ENCODE measurements at places on chromosomes 3 and 15.
A peak's percentile ranks its signal among the peaks of the same experiment; 100 is the strongest.

DNA sequence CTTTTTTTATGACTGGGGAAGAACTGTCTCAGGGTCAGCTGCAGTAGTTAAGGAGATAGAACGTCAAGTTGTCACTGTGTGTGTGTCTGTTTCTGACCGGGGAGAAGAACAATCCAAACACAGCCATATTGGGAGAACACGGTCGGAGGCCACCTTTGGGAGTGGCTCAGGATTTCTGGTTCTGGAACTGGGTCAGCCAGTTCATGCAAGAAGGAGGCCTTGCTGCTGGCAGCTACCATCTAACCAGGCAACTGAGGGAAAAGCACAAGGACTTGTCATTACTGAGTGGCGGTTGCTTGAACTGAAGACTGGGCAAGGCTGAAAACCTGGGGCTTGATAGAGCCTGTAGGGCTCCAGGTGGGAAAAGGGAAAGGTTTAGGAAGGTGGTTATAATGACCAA is 24.6 kb downstream of the GLDN start:
- no peak for DNase-seq

GRCh38 chr3:185270956-185271332 is 17.1 kb upstream of the EHHADH start:
- no peak for DNase-seq

DNA sequence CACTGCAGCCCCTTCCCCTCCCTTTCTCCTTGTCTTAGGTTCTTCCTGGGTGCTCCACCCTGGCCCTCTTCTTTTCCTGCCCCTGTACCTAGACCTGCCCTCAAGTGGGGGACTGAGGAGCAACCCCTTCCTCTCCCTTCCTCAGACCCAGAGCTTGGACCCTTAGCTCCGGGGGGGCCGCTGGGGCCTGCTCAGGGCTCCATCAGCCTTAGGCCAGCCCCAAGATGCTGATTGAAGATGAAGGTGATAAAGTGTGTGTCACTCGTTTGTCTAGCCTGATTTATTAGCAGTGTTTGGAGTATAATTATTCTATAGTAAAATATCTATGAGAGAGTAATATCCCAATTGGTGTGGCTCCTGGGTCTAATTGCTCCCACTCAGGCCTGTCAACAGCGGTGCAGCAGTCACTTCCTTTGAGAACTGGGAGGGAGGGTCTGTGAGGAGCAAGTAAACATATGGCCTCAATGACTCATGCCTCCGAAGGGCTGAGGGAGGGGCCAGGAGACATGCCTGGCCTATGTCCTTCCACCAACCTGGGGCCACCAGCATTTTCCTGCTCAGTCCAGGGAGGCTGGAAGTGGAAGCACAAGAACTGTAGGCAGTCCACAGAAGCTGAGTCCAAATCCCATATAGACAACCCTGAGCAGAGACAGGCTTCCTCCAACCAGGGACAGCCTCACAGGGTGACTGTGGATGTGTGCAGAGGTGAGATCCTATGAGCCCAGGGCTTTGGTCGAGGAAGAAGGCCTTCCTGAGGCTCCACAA is 123.2 kb downstream of the DNAJB8 start:
- no peak for DNase-seq

DNA sequence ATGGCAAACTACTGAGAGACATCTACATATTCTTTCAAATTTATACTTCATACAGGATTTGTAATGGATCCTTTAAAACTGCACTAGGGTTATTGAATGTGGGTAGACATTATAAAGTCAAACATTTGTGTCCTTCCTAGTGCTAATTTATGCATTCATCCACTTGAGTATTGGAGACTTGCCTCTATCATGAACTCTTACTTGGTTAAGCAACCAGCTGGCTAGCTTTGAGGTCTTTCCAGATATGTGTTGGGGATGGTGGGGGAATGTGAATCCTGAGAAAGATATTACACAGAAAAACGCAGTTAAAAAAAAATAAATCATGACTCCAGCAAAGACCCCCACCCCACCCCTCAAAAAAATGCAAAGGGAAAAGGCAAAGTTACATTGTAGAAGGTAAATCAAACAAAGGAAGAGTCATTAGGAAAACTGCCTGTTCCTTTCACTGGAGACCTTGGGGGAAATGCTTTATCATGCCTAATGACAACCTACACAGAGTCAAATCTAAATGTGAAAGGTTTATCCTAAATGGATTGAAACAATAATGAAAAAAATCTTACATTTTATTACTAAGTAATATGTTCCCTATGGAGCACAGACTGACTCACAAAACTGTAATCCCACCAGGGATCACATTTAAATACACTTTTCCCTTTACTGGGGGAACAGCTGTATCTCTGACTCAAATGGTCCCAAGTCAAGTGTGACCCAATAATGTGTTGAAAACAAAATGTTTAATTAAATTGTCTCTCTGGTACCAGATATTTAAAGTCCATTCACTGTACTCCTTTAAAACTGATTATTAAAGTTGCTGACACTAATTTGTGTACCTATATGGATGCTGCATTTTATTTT is 522.3 kb downstream of the ROBO1 start:
- no peak for DNase-seq

DNA sequence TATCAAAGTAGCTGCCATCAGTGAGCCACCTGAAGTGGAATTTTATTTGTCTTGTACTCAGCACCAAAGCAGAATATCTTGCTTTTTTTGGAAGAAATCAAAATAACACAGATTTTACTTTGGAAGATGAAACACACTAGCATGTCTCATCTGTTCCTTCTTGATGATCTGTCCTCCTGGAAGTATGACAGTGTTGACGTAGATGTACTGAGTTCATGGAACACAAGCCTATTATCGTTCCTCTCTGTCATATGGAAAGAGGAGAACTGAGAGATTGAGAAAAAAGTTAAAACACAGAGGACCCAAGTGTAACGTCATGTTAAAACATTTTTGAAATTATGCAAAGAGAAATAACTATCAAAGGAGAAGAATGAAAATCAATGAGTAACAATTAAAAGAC is 340.2 kb downstream of the ROBO2 start:
- DNase-seq = no peak

- DNase-seq = no peak
These were observed 44.5 kb upstream of the SEC22A start for GRCh38 chr3:123157209-123157597.

- DNase-seq = no peak
These were observed 115.9 kb downstream of the DCLK3 start for GRCh38 chr3:36648241-36649034.

GRCh38 chr3:187685948-187686347 is 15.8 kb upstream of the SST start:
- DNase-seq = no peak

DNA sequence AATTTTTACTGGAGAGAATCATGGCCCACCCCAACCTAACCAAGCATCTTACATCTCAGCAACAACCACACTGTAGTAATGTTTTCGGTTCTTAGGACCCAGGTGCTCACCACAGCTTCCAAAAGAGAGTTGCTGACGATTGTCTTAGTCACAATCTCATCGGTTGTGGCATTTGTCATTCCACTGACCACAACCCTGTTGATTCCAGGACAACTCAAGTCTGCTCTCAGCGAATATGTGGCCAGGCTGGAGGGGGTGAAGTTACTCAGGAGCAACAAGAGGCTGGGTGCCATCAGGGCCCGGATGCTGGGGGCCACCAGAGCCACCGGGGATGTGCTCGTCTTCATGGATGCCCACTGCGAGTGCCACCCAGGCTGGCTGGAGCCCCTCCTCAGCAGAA is 25.9 kb downstream of the GALNT15 start:
- DNase-seq = no peak

DNA sequence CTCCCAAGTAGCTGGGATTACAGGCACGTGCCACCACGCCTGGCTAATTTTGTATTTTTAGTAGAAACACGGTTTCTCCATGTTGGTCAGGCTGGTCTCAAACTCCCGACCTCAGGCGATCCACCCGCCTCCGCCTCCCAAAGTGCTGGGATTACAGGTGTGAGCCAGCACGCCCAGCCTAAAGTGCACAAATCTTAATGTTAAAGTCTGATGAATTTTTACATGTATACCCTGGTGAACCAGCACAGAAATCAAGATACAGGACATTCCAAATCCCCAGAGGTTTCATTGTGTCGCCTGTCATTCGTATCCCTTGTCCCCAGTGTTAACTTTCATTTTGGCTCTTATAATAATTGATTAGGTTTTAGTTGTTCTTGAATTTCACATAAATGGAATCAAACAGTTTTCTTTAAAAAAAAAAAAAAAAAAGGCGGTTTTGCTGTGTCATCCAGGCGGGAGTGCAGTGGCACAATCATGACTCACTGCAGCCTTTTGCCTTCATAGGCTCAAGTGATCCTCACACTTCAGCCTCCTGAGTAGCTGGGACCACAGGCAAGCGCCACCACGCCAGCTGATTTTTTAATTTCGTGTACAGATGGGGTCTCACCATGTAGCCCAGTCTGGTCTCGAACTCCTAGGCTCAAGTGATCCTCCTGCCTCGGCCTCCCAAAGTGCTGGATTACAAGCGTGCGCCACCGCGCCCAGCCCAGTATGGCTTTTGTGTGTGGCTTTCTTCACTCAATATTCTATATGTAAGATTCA is 1.5 kb upstream of the TM4SF19 start:
- DNase-seq = no peak

DNA sequence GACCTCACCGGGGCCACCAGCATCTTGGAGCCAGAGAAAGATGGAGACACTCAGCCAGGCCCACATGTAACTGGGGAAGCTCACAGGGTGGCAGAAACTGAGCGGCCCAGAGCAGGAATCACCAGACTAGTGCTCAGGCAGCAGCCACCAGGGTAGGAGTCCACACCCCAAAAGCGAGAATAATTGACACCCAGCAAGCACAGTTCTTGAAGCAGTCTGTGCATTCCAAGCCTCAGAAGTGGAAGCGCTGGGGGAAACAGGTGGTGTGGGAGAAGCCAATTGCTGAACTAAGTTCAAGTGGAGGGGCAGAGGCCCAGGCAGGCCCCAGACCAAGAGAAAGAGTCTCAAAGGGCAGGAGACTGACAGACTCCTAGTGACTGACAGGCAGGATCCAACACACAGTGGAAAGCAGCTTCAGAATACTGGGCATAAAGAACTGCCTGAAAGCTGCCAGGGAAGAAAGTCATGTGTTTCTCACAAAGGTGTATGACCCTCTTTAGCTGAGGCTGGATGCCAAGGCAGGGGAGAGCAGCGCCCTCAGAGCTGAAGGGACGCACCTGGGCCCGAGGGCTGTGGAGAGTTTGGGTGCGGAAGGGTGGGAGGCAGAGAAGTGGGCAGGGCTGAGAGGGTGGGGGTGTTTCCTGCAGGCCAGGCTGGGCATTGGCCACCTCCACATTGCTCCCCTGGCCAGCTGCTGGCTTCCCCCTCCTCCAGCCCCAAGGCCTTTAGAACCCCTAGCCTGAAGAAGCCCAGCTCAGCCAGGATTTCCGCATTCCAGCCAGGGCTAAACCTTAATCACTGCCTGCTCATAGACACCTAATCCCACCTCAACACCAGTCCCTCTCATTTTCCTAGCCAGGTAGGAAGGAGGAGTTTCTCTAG is 7.7 kb downstream of the NT5DC2 start:
- peak; percentile 68 for DNase-seq

DNA sequence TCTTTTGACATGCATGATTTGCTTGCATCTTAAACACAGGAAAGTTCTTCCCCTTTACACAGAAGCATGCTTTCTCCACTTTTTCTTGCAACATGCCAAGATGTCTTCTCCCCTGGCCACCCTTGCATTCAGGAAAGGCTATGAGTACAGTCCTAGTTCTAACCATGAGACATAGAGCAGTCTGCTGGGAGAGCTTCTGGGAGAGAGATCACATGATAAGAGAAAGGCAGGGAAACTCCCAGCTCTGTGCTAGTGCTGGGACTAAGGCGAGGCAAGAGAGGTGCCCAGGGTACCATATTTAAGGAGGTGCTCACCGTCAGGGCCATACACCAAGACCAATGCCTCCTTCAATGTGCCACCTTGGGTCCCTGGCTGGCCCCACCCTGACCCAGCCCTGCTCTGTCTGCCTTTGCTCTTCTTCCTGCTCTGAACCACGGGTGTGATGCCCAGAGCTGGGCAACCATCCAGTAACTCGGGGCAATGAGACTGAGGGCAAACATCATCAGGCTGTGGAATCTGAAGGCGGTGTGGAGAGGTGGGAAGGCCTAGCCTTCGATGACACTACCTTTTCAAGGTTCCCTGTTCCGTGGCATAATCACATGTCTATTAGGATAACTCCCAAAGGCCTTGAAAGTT is 77.4 kb upstream of the PRR20G start:
- no peak for DNase-seq

DNA sequence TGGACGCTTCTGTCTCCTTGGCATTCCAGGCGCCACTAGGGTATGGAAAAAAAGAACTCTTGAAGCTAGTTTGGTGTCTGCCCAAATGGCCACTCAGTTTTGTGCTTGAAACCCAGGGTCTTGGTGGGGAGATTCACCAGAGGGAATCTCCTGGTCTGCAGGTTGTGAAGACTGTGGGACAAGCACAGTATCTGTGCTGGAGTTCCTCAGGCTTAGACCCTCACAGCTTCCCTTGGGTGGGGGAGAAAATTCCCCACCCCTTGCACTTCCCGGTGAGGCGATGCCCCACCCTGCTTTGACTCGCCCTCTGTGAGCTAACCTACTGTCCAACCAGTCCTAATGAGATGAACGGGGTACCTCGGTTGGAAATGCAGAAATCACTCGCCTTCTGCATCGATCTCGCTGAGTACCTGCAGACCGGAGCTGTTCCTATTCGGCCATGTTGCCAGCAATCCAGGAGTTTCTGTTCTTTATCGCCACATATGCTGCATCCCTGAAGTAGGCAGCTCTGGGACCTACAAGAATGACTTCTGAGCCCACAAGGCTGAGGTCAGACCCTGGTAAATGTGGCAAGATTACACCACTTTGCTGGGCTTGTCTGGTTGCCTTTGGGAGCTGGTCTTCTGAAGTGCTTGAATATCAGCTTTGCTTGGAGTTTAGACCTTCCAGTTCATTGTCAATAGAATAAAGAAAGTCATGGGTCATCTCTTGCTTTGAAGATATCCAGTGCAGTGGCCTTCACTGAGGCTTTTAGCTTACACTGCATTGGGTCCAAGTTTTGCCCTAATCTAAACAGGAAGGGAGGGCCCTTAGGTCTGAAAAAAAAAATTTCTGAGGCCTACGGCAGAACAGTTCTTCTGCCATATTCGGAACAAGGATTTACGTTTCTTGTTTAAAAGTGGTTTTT is 51.0 kb downstream of the SLC2A2 start:
- no peak for DNase-seq

DNA sequence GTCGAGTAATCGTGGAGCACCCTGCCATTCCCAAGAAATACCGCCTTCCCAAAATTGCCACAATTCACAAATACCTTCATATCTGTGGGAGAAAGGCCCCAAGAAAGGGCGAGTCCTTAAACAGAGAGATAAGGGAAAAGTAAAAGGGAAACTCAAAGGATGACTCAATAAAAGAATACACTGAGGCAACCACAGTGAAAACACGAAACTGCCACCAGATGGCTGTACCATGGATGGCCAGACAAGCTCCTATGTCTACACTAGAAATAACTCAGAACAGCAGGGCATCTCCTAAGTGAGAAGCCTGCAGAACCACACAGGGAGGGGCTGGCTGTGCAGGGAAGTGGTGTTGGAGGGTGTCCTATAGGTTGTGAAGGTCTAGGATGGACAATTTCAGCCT is 25.0 kb downstream of the SRGAP3 start:
- no peak for DNase-seq

DNA sequence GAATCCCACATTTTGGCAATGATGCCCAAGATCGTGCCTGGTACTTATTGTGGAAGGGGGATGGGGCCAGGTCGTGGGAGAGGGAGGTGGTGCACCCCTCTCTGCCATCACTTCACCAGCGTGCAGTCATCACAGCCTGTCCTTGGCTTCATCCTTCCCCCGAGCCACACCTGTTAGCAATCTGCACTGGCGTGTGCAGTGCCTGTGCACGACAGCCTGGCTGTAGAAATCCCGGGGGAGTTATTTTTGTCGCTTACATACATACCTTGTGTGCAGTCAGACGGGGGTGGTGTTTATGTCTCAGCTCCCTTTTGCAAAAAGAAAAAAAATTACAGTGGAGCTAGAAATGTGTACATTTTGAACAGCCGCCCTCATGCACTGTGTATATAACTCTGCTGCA is 216.0 kb downstream of the TLE3 start:
- DNase-seq = no peak
